ENCODE measurements at places on chromosomes 7 and 10.

DNA sequence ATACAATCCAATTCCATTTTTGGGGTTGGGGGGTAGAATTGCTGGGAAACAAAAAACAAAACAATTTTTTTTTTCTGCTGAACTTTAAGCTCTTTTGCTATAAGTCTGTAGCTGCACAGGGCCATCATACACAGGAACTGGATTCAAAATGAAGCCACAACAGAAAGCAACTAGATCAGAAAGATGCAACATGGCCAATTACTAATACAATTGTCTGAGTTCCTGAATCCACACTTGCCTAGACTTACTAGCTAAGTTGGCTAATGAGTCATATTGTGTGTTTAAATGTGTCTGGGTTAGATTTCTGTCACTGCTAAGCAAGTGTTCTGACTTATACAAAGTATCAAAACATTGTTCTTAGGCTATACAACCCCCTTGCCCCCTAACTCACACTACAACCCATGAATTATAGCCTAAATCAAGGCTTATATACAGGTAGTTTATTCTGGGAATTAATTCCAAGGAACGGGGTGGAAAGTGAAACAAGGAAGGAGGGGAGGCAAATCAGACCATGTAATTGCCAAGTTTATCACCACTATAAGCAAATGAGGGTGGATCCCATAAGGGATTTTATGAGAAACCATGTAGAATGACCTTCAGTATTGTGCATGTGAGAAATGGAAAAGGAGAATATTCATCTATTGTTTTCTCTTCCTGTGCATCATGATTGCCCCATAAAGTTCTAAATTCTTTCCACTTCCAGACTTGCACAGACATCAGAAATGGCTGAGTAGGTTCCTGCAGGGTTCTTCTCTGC, 337.9 kb upstream of the SORCS1 start:
- no peak for DNase-seq

DNA sequence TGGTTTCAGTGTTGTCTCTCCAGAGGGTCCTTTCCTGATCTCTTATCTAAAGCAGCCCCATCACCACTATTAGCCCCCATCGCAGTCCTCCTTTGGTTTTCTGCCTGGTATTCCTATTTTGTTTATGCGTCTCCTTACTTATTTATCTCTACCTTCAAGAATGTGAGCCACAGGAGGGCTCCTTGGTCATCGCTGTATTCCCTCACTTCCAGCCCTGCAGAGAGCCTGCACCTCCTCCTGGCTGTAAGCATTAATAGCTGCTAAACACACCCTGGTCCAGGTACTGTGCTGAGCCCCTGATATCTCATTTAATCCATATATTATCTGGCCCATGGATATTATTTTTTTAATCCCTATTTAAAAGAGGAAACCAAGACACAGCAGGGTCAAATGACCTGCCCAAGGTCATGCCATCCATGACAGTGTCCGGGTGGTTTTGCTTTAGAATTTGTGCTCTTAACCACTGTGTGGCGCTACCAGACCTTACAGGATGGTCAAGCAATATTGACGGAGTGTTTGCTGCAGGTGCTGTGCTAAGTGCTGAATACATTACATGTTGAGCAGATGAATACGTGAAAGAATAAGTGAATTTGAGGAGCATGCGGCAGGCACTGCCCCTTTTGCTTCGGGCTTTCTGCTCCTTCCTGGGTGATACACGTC, 227.2 kb downstream of the ADAM12 start:
- DNase-seq = no peak

DNA sequence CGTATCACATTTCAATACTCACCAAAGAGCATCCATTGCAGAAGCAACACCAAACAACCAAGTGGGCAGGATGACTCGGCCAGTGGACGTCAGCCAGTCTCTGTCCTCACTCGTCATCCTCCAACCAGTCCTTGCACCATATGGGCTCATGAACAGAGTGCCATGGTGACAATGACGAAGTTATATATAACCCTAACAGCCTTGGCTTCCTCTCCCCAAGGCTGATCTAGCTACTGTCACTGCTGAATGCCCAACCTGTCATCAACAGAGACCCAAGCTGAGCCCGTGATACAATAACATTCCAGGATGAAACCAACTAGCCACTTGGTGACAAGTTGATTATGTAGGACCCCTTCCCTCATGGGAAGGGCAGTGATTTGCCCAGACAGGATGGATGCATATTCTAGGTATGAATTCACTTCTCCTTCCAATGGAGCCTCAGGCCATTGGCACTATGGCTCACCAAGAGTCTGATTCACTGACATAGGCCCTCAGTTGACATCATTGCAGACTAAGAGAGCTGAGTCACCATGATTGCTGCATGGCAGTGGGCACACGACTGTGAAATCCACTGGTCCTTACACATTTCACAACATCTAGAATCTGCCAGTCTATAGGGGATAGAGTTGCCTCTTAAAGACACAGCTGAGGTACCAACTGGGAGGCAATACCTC, 26.3 kb upstream of the PPIF start:
- DNase-seq = no peak

DNA sequence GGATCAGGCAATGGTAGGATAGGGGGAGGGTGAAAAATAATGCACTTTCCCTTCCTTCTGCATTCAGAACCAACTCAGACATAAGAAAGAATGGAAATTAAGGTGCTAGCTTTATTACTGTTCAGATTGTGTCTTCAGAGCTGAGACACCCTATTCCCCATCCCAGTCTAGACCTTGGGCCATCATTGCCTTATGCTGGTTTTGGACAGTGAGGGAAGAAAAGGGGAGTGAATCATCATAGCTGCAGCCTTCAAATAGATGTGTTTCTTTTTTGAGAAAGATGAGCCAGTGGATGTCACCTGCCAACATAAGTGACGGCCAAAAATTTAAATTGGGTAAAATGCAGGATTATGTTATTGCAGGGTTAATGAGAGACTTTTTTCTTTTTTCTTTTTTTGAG, 27.0 kb upstream of the TOMM7 start:
- DNase-seq = no peak

GRCh38 chr7:36001546-36001945, 151.5 kb upstream of the EEPD1 start:
- no peak for DNase-seq

GRCh38 chr10:121976607-121977006, 1.6 kb upstream of the NSMCE4A start:
- no peak for DNase-seq

GRCh38 chr10:70874061-70874460, 14.3 kb downstream of the PCBD1 start:
- DNase-seq = no peak

DNA sequence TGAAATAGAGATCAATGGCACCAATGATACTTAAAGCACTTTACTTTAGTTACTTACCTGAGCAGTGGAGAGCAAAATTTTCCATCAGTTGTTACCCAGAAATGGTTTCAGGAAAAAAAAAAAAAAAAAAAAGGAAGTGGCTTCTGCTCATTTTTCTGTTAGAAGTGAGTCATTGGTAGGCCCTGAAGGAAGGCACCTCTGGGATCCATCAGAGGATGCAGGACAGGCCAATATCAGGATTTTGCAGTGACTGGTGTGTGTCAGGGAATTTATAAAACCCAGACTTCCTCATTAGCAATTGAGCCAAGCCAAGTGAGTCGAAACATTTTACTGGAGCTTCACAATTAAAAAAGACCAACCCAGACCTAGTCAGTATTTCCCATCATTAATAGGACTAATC, 2.3 kb upstream of the SMIM30 start:
- DNase-seq = no peak

GRCh38 chr7:151840088-151840910, 36.6 kb downstream of the PRKAG2 start:
- no peak for DNase-seq

DNA sequence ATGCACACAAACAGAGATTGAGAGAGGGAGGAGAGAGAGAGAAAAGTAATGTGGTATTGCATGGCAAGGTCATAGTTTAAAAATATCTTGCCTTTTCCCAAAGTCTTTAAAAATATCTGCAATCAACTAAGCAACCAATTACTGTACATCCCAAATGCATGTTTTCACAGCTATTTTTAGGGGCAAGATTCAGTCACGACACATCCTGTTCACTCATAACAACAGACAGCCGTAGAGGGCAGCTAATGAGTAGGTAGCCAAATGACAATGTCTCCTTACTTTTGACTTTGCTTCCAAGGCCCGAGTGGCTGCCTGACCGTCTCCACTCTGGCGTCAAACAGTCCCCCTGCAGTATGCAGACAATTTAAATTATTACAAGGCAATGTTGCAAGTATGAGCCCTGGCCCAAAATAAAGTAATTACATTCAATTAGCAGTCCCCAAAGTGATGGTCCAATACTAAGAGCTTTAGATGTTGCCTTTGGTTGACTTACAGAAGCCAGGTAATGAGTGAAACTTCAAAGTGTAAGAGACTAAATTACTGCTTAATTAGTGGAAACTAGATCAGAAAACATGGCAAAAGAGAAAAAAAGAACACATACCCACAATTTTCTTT, 162.9 kb downstream of the MBL2 start:
- no peak for DNase-seq

GRCh38 chr7:153616711-153617325, 435.4 kb upstream of the DPP6 start:
- no peak for DNase-seq

GRCh38 chr10:119205894-119206602, 1.3 kb upstream of the GRK5 start:
- no peak for DNase-seq

- no peak for DNase-seq
Measured at GRCh38 chr7:55521512-55521911, 50.8 kb downstream of the VOPP1 start.

DNA sequence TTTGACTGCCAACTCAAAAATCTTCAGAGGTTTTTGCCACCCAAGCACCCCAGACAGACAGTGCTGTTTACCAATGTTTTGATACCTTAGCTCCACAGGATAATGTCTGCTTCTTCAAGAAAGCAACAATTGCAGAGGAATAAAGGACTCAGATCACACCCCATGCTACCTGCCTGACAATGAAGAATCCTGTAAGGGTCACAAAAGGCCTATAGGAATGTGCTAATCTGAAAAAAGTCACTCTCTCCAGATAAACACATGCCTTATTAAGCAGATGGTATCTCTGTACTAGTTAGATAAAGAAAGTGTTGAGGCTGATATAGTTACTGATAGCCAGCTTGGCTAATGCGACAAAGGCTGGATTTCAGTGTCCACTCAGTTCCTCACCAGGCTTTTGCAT, 1076.7 kb upstream of the SORCS1 start:
- DNase-seq = no peak

GRCh38 chr7:14954035-14954434, 51.5 kb upstream of the DGKB start:
- DNase-seq = no peak

- no peak for DNase-seq
Measured at GRCh38 chr10:109037978-109038377, 885.3 kb downstream of the XPNPEP1 start.

- DNase-seq = no peak
Measured at GRCh38 chr7:12220389-12221046, 9.4 kb downstream of the TMEM106B start.

DNA sequence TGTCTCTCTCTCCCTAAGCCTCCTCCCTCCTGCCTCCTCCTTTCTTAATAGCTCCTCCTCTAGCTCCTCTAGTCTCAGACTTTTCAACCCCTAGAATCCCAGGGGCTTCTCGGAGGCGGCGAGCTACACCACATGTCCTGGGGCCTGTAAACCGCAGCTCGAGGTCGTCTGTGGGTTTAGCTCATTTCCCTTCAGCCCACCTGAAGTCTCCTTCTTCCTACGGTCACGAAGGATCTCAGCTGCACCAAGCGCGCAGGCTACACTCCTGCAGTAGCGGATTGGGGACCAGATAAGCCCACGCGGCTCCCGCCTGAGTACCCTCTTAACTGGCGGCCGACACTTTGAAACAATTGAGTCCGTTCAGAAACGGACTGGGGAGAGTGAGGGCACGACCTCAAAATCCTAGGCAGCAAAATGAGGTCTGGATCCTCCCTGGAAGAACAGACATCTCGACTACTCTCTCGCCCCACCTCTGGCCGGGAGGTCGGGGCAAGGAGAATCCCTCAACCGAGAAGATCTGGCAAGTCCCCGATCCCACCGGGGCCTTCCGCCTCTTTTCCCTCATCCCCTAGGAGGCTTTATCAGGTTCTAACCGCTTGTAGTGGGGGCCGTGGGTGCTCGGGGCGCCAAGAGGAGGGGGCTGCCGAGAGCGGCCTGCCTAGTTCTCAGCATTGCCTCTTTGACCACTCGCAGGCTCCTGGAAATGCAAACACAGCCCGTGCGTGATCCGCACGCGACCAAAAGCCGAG, 1.3 kb upstream of the SORCS3 start:
- no peak for DNase-seq

DNA sequence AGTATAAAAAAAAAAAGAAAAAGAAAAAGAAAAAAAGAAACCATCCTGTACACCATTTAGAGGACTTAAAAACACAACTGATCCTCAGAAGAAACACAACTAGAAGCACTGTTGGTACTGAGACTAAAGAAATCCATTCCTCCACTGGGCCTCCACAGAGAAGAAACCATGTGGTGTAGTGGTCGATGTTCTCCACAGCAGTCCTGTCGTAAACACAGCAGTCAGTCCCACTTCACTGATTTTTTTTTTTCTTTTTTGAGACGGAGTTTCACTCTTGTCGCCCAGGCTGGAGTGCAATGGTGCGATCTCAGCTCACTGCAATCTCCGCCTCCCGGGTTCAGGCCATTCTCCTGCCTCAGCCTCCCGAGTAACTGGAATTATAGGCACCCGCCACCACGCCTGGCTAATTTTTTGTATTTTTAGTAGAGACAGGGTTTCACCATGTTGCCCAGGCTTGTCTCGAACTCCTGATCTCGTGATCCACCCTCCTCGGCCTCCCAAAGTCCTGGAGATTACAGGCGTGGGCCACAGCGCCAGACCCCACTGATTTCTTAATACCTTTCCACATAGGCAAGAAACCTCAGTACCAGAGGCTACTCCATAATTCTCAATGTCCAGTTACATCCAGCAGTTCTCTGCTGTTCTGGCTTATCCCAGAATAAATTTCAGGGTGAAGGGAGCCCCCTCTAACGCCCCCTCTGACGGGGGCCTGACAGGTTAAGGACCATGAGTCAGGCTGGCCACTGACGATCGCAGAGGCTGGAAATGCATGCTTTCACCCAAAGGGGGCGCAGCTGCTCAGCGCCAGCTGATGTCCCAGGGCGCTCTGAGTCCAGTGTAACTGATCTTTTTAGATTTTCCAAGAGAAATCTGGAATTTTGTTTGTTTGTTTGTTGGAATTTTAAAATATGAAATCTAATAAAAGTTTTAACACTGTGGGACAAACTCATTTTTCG, 24.8 kb upstream of the FFAR4 start:
- DNase-seq = no peak

GRCh38 chr10:29372920-29373319, 84.0 kb downstream of the LYZL1 start:
- DNase-seq = no peak

- DNase-seq = no peak
Measured at GRCh38 chr10:120184547-120185337, 272.3 kb upstream of the PLPP4 start.

GRCh38 chr7:50978633-50979215, 196.0 kb upstream of the GRB10 start:
- no peak for DNase-seq

DNA sequence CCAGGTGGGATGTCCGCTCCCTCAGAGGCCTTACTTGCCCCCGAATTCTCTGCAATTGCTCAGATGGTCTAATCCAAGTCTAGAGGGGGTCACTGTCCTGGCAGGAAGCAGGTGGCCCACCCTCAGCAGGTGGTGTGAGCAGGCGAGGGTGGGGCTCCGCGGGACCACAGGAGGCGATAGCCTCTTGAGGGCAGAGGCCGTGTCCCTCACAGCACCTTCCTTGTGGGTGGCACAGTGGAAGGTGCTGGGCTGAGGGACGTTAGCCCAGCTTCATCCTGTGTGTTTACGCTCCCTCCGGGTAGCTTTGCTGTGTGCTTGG, 38.3 kb upstream of the INPP5A start:
- no peak for DNase-seq

GRCh38 chr10:105023211-105024111, 382.4 kb downstream of the SORCS3 start:
- DNase-seq = no peak

Measured in stimulated activated CD4-positive, alpha-beta T cell treated with anti-CD3 and anti-CD28 coated beads, TNF-alpha, amount 100 ng/mL, for 1 hour (primary cell).